ENCODE measurements at places on chromosomes 1 and 21. TPM values are rescaled to one million over a fixed set of nuclear protein-coding genes. Genes with fewer than 3 reads are reported as not detected.

L1TD1 gene
- not detected for total RNA-seq

CD2 gene
- total RNA-seq, result 335 TPM

SNX7 gene
- 0.39 TPM for total RNA-seq

PPIAL4G gene
- 0.14 TPM for total RNA-seq

- DNase-seq, result no peak
Observed at GRCh38 chr1:2050793-2051682, 827 bp downstream of the PRKCZ start.

- no peak for DNase-seq
Observed at GRCh38 chr1:220076861-220077762, 12.5 kb downstream of the BPNT1 start.

- peak; percentile 65 for DNase-seq
Observed at GRCh38 chr1:1441002-1441888, 5.8 kb downstream of the VWA1 start.

GRCh38 chr1:238485912-238486209, 595.1 kb upstream of the ZP4 start:
- no peak for DNase-seq

- no peak for DNase-seq
Observed at GRCh38 chr1:41389009-41389408, 27.8 kb downstream of the FOXO6 start.

- no peak for DNase-seq
Observed at GRCh38 chr1:212214325-212214724, 70.9 kb upstream of the PPP2R5A start.

DNA sequence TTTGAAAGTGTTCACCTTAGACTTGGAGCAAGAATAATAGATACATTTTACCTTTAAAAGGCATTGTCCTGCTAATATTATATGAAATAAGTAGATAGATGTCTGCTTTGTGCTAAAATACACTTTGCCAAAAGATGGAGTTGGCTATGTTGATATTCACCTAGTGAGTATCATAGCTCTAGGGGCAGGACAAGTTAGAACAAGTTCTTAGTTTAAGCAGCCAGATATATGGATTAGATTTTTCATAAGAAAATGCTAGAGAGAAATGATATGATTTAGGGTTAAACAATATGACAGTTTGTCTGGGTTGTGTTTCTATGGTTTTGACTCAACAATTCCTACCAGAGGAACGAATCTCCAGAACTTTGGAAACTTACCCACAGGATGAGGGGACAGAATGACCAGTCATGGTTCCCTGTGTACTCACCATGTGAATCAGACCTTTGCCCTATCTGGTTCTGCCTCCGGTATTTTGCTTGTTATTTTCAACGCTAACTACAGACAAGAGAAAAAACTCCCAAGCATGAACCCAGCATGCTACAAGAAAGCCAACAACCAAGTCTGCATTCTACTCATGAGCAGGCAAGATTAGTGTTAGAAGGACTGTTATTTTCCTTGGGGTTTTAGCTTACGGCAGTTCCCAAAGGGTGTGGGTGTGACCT, 1.7 kb downstream of the F5 start:
- DNase-seq, result peak; percentile 40

- DNase-seq, result no peak
Observed at GRCh38 chr1:10648689-10649516, 147.5 kb downstream of the CASZ1 start.

GRCh38 chr1:225845571-225846259, 35.8 kb downstream of the EPHX1 start:
- DNase-seq, result peak; percentile 52

DNA sequence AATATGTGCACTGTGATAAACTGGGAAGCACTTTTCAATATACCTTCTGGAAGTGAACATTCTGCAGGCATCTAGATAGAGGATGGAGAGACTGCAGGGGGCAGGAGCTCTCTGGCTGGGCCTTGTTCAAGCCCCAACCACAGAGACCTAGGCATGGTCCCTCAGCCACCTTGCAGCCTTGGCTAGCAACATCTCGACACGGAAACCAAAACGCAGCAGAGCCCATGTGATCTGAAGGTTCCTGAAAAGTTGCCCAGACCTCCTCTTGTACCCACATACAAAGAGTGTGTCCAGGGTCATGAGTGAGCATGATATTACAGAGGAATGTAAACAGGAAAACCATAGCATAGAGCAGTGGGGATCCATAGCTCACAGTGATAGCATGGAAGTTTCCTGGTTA, 33.1 kb upstream of the SAMD11 start:
- DNase-seq, result no peak

GRCh38 chr1:243950166-243950565, 100.1 kb upstream of the AKT3 start:
- no peak for DNase-seq

- no peak for DNase-seq
Observed at GRCh38 chr1:12001996-12002493, 17.3 kb upstream of the MIIP start.

DNA sequence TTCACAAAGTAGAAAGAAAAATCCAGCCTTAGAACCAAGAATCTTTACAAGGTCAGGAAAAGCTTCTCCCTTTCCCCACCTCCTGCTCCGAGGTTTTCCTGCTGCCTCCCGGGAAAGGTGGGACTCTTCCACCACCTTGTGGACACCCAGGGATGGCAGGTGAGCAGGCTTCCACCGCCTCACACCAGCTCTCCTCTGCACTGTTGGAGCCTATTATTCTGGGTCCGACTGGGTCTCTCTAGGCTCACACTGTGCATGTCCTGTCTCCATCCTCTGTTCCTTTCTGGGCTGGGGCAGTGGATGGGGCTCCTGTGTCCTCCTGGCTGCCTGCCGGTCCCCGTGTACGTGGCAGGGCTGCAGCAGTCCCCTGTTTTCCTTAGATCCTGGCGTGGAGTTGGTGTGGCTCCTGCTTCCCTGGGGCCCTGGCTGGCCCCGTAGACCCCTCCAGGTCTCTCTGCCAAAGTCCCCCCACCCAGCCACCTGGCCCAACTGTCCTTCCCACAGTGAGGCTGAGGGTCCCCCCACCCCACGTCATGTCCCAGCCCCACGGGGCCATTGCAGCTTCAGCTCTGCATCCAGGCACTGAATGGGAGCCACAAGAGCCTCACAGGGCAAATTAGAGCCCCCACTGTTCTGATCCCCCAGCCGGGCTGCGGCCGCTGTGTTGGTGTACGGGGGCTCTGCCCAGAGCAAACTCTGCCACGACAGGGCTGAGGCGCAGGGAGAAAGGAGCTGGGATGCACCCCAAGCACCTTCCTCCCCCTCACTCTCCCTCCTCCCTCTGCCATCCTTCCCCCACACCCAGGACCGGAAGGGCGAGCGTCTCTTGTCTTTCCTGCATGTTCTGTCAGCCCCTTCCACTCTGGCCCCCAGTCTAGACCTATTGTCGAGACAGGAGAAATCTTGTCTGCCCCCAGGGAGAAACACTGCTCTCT, 3.3 kb upstream of the SLC45A1 start:
- DNase-seq, result peak; percentile 69
